Fibroblast of lung (primary cell): ENCODE measurements at places on chromosomes 12 and 14. TPM values are rescaled to one million over a fixed set of nuclear protein-coding genes. Genes with fewer than 3 reads are reported as not detected.

LRRC23 gene
- 9.6 and 14.9 TPM in 2 replicates for total RNA-seq

USP44 gene
- 27.2 and 27.4 TPM in 2 replicates for total RNA-seq

DNA sequence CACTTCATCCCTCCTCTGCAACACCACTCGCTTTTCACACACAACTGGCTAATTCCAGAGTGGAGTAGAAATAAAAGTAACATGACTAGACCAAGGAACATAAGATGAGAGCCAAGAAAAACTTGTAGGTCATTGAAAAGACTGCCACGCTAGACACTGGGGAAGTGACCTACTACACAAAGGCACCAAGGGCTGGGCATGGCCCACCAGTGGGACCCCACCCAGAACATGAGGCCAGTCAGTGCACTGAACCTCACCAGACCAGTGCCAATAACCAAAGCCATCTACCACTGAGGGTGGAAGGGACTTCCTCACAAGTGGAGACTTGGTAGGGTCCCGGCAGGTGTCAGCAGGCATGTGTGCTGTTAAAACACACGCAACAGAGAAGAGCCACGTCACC lies 19.7 kb downstream of the FBLN5 start:
- DNase-seq = no peak

GRCh38 chr12:77115471-77115870 lies 50.1 kb upstream of the E2F7 start:
- peak; percentile 18 for DNase-seq

DNA sequence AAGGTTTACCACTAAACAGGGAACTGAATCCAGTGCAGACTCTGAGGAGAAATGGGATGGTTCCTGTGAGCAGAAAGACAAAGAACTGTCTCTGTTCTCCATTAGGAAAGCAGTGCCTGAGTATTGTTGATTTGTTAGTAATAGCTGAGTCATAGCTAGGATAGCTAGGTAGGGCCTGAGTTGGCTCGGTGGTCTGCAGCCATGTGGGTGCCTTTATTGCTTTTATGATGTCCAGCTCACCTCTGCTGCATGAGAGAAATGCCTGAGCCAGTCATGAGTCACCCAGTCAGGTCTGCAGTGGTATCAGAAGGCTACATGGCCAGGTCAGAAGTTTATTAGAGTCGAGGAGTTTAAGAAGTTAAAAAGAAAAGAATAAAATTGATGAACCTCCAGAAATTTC lies 24.2 kb downstream of the TRHDE start:
- DNase-seq = peak; percentile 31
